ENCODE measurements at places on chromosomes 3 and 15.

GRCh38 chr15:40330368-40330836, 6.9 kb downstream of the INAFM2 start:
- H3K27me3 ChIP-seq, result no peaks in the 10 kb centered on the region
- H3K4me3 ChIP-seq, result no peak overlapping the region
- H3K36me3 ChIP-seq, result peaks cover 2% of the 10 kb centered on the region
- peaks cover 19% of the 10 kb centered on the region for H3K4me1 ChIP-seq

- H3K27ac ChIP-seq, result no peak overlapping the region
- no peaks in the 10 kb centered on the region for H3K27me3 ChIP-seq
- DNase-seq, result no peak
- no peak overlapping the region for H3K4me3 ChIP-seq
- no peaks in the 10 kb centered on the region for H3K36me3 ChIP-seq
- no peaks in the 10 kb centered on the region for H3K4me1 ChIP-seq
Observed at GRCh38 chr3:86634361-86634760, 356.6 kb downstream of the VGLL3 start.

- H3K36me3 ChIP-seq, result no peaks in the 10 kb centered on the region
- peaks cover 10% of the 10 kb centered on the region for H3K4me1 ChIP-seq
- no peak overlapping the region for H3K4me3 ChIP-seq
Observed at GRCh38 chr15:93043621-93044300, 45.2 kb downstream of the RGMA start.

DNA sequence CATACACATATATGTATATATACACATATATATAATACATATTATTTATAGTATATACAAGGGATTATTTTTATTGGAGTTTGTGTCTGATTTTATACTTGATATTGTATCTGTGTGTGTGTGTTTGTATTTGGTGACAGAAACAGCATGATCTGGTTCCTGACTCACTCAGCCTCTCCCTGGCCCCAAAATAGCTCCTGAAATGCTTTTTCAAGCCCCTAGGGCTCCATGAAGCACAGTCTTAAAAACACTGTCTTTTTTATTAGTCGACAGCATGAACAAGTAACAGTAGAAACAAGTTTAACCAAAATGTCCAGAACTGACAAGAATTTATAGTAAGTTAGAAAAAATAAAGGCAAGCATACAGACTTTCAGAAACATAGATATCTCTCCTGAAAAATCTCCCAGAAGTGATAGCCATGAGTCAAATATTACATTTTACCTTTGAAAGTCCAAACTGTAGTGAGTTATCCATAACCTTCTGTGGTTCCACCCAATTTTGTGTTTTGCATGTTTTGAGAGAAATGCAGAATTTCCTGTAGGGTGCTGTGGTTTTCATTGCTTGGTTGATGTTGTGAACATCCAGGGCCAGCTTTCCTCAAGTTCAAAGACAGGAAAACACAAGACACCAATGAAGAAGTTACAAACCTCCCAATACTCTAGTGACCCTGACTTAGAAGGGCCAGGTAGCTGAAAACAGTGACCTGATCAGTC, 98.5 kb upstream of the CCDC80 start:
- DNase-seq, result no peak
- H3K36me3 ChIP-seq, result no peaks in the 10 kb centered on the region
- no peak overlapping the region for H3K4me3 ChIP-seq
- H3K27me3 ChIP-seq, result no peaks in the 10 kb centered on the region

GRCh38 chr15:61481886-61482285, 252.8 kb upstream of the RORA start:
- DNase-seq, result no peak
- no peak overlapping the region for H3K27ac ChIP-seq
- no peaks in the 10 kb centered on the region for H3K36me3 ChIP-seq
- H3K4me3 ChIP-seq, result no peak overlapping the region
- H3K4me1 ChIP-seq, result no peaks in the 10 kb centered on the region

DNA sequence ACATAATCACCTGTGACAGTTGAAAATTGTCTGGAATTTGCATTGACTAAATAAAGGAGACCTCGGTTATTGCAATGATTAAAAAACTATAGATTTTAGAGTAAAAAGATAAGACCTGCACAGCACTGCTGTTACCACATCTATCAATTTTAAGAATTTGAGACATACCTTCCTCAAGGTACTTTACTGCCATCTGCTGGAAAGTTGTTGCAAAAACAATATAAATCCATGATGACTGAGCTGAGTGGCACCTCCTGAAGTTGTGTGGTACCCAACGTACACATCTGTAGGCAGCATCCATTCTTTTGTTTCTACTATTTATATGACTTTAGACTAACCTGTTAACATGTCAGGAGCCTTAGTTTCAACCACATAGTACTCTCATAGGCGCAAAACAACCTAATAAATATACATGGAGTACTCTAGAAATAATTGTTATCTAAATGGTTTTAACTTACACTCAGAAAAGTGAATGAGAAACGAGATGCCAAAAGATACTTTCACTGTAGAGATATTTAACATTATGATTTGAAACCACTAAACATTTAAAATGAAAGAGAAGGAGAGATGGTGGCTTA, 106.7 kb downstream of the GHSR start:
- H3K4me1 ChIP-seq, result no peaks in the 10 kb centered on the region
- H3K27me3 ChIP-seq, result no peaks in the 10 kb centered on the region
- DNase-seq, result no peak
- H3K36me3 ChIP-seq, result peaks cover 13% of the 10 kb centered on the region
- no peak overlapping the region for H3K27ac ChIP-seq

GRCh38 chr3:105731686-105732085, 137.1 kb downstream of the CBLB start:
- no peak overlapping the region for H3K4me3 ChIP-seq
- no peaks in the 10 kb centered on the region for H3K27me3 ChIP-seq
- peaks cover 25% of the 10 kb centered on the region for H3K4me1 ChIP-seq
- no peak for DNase-seq
- peaks cover 78% of the 10 kb centered on the region for H3K36me3 ChIP-seq

- H3K4me1 ChIP-seq, result peaks cover 9% of the 10 kb centered on the region
- no peaks in the 10 kb centered on the region for H3K36me3 ChIP-seq
- peak overlapping the region; percentile 22 for H3K4me3 ChIP-seq
- no peak for DNase-seq
- peaks cover 57% of the 10 kb centered on the region for H3K27me3 ChIP-seq
Observed at GRCh38 chr15:93072411-93073394, 16.3 kb downstream of the RGMA start.

GRCh38 chr3:135994708-135995337, 29.3 kb downstream of the PPP2R3A start:
- H3K27me3 ChIP-seq, result peaks cover 11% of the 10 kb centered on the region
- H3K36me3 ChIP-seq, result no peaks in the 10 kb centered on the region
- no peak overlapping the region for H3K4me3 ChIP-seq
- no peak for DNase-seq
- no peak overlapping the region for H3K27ac ChIP-seq

GRCh38 chr15:75725719-75726607, 13.3 kb upstream of the CSPG4 start:
- H3K27ac ChIP-seq, result no peak overlapping the region
- H3K4me1 ChIP-seq, result peaks cover 12% of the 10 kb centered on the region
- DNase-seq, result no peak
- no peaks in the 10 kb centered on the region for H3K36me3 ChIP-seq
